H54 (cell line): ENCODE measurements at places on chromosomes 7 and 10.

GRCh38 chr10:42975005-42975493, 101.8 kb upstream of the RET start:
- no peak for DNase-seq

DNA sequence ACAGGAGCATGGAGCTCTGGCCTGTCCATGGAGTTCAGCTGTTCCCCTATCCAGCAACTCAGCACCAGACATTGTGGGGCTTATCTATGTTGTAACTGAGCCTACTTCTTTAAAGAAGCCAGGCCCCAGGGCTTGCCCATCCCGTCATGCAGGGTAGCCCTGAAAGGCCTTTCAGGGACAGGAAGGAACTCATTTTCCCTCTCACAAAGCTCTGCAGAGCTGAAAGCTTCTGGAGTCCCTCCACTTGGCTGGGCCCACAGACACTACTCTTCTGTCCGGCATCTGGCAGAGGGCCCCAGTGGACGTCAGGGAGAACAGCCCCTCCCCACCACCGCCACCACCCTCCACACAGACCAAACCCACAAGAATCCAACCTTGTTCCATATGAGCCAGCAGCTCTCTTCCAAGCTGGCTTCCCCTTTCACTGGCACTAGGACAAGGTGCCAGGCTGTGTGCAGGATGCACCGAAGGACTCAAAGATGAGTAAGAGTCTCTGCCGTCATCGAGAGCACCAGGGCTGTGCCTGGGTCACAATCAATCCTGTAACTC, 33.1 kb downstream of the DENND2A start:
- no peak for DNase-seq

DNA sequence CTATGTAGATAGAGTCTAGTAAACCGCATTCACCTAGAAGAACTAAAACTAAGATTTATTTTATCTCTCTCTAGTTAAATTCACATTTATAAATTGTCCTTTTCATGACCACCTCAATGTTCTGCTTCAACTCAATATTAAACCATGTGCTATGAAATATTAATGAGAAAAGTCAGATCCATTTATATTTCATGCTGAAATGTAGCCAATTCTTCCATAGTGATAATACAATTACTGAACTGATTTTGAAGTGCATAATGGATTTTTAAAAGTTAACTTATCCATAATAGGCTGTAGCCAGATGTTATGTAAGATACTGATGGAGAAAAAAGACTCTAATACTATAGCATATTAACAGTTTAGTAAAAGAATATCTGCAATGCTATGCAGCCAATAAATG, 479.7 kb upstream of the PCDH15 start:
- DNase-seq: no peak

GRCh38 chr7:44172352-44172751, 16.9 kb downstream of the GCK start:
- DNase-seq: no peak

- peak; percentile 7 for DNase-seq
Observed at GRCh38 chr7:17058568-17058967, 176.8 kb upstream of the AGR3 start.

- DNase-seq: no peak
Observed at GRCh38 chr10:83222300-83222699, 917.0 kb upstream of the GHITM start.

DNA sequence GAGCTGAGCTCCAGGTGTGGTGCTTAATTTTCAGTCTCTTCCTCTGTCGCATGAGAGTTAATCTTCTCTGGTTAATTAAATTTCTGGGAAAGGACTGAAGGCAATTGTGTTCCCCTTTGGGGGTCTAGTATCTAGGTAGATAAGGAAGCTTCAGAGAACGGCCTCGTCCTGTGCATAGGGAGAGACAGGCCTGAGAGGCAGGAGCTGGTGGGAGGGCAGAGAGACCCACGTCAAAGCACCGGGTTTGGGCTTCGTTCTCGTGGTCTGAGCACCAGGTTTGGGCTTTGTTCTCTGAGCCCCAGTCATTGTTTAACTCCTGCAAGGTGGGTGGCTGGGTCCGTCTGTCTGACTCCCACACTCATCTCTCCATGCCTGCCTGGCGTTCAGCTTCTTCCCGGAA, 160.8 kb upstream of the PITRM1 start:
- DNase-seq: no peak

DNA sequence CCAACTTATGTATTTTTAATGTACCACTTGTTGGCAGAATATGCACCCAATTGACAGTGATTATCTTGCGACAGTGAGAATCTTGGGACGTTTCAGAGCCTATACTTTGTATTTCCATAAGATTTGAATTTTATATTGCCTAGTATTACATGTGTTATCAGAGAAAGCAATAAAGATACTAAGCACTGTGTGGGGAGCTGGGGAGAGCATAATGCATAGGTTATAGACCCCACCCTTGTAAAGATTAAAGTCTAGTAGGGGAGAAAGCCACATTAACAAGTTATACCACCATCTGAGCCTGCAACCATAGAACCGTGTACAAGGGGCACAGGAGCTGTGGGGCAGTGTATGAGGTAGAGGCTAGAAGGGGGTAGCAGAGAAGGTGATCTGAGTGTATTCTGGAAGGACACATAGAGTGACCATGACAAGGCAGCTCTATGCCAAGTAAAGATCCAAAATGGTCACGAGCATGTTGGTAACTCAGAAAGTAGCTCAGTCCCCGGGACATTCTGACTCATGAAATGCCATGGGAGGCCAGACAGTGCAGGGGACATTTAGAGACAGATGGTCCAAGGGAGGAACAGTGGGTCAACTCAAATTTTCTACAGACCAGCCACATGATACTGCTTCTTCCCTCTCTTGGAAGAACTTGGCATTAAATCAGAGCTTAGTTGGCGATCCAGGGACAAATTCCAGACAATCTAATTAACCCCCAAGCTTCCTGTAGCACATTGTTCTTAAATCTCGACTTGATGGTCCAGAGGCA, 84.5 kb downstream of the ADRA2A start:
- DNase-seq: no peak

DNA sequence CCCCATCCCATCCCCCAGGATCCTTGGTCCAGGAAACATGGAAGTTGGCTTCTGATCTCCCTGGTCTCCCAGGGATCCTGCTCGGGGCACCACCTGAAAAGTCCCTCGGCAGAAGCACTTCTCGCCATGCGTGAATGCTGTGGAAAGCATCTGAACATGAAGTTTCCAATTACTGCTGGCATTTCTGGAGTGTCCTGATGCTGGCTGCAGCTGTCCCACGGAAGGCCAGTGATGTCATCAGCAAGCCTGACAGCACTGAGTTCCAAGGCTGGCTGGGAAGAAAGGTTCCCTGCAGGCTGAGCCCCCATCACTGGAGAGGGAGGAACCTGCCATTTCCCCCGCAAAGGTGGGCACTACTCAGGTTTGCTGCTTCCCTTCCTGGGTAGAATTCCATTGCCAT, 71.4 kb downstream of the KCNMA1 start:
- DNase-seq: no peak

DNA sequence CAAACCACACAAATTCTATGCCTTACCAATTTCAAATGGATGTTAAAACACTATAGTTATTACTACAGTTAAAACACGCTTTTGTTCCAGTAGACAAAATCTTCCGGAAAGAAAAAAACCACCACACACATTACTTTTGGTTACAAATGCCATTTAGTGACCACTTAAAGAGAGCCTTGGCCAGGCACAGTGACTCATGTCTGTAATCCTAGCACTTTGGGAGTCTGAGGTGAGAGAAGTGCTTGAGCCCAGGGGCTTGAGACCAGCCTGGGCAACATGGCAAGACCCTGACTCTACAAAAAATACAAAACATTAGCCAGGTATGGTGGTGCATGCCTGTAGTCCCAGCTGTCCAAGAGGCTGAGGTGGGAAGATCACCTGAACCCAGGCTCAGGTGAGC, 7.2 kb downstream of the TNPO3 start:
- no peak for DNase-seq

DNA sequence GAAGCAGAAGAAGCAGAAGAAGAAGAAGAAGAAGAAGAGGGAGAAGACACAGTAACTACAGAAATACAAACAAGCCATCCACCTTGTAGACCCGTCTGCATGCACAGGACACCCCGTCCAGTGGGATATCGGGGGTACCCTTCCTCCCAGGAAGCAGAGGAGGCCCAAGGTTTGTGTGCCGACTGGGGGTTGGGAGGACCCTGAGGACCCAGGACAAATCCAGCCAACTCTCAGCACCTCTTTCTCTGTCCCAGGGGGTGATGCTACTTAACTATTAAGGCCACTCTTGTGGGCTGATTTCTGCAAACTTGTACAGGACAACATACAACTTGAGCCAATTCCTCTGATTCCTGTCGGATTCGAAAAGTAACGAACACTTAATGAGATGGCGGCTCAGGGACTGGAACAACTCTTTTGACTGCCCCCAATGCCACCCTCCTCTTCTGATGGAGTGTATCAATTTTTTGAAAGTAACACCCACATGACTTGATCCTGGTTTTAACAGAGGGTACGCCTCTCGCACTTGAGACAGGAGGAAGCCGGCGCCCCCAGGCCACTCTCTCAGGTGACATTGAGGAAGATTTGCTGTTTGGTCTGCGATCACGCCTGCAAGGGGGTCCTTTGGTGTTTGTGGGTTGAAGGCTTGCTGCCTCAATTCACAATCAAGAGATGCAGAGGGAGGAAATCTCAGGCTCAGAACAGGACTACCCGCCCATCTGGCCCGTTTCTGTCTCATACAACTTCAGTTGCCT, 192.6 kb downstream of the TNS3 start:
- DNase-seq: no peak

- no peak for DNase-seq
Observed at GRCh38 chr10:52451817-52452216, 137.7 kb downstream of the DKK1 start.

DNA sequence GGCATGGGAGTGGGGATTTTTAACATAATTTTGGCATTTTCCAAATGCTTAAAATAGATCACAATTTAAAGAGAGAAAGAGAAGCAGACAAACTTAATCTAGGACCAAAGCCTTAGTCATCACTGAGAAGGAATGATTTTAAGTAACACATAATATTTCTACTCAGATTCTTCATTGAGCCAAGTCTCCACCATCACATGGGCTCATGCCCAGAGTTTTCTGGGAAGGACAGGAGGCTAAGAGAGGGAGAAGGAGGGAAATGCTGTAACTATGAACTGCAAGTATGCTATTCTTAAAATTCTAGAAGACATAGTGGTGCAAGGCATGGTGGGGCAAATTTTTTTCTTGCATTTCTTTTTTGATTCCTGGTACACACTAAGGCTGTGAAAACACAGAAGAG, 23.8 kb upstream of the UBE2D1 start:
- no peak for DNase-seq

- no peak for DNase-seq
Observed at GRCh38 chr7:95365151-95365550, 31.0 kb downstream of the PON3 start.

DNA sequence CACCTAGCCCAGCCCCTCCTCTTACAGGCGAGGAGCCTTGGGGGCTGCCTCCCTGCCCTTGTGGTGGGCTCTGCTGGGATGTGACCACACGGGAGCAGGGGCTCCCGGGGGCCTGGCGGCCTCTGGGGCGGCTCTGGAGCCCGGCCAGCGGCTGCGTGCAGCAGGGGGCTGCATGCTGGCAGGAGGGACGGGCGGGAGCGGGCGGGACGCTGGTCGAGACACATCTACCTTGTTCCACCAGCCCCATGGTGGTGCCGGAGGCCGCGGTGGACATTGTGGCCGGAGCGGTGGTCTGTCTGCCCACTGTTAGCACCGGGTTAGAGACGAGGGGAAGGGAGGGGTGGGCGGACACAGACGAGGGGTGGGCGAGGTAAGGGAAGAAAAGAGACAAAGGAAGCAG, 38.6 kb downstream of the YKT6 start:
- DNase-seq: no peak

GRCh38 chr10:22554461-22555182, 159.8 kb downstream of the PIP4K2A start:
- DNase-seq: no peak

GRCh38 chr10:3036155-3037021, 31.0 kb upstream of the PFKP start:
- no peak for DNase-seq

- DNase-seq: no peak
Observed at GRCh38 chr10:63586043-63586442, 64.8 kb downstream of the REEP3 start.

GRCh38 chr7:2689951-2690705, 2.1 kb downstream of the AMZ1 start:
- peak; percentile 96 for DNase-seq

DNA sequence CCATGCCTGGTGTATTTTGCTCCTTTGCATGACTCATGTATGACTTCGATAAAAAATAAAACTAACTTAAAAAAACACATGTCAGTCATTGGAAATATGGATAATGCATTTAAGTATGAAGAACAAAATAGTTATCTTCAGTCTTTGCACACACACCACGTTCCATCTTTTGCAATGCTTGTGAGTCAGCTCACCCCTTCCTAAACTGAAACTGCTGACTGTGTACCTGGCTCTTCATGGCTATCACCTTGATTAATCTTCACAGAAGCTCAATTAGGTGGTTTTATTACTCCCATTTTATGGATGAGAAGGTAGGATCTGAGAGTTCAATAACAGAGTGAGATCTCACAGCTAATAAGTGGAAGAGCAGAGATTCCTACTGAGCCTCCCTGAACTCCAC, 79.5 kb downstream of the CARD11 start:
- no peak for DNase-seq

DNA sequence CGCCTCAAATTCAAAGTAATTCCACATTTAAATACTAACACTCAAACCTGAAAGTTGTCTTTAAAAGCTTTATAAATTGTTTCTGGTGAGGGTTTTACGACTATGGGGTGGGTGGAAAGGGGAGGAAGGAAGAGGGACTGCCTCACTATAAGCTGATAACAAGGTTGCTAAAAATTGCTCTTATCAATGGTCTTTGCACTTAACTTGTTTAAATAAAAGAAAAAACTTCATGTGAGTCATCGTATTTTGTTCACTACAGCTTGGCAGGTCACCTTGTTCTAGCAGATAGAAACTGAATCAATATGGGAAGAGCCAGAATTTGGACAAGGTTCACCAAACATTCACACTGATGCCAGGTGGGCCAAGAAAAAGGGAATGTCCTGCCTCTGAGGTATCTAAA, 129.2 kb downstream of the TES start:
- no peak for DNase-seq

DNA sequence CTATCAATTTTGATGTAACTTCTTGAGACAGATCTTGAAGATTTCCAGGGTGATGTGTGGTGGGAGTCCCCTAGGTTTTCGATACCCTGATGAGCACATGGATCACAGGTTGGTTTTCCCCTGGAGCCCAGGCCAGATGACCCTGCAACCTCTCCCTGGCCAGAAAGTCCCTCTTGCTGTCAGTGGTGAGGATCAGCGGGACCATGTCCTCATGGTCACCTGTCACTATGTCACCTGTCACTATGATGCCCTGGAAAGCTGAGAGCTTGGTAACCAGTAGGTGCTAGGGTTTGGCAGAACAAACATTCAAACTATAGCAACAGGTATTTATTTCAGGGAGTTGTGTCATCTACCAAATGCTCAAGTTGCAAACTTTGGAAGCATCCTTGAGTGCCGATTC, 197.9 kb downstream of the ARHGAP12 start:
- DNase-seq: no peak

GRCh38 chr7:46549347-46549746, 628.3 kb upstream of the IGFBP3 start:
- no peak for DNase-seq
